Mesenteric fat pad (tissue), 1 donor: ENCODE measurements at places on chromosomes 1 and 21. TPM values are rescaled to one million over a fixed set of nuclear protein-coding genes. Genes with fewer than 3 reads are reported as not detected.

DIPK1A gene
- total RNA-seq, result 25.9 TPM

DNA sequence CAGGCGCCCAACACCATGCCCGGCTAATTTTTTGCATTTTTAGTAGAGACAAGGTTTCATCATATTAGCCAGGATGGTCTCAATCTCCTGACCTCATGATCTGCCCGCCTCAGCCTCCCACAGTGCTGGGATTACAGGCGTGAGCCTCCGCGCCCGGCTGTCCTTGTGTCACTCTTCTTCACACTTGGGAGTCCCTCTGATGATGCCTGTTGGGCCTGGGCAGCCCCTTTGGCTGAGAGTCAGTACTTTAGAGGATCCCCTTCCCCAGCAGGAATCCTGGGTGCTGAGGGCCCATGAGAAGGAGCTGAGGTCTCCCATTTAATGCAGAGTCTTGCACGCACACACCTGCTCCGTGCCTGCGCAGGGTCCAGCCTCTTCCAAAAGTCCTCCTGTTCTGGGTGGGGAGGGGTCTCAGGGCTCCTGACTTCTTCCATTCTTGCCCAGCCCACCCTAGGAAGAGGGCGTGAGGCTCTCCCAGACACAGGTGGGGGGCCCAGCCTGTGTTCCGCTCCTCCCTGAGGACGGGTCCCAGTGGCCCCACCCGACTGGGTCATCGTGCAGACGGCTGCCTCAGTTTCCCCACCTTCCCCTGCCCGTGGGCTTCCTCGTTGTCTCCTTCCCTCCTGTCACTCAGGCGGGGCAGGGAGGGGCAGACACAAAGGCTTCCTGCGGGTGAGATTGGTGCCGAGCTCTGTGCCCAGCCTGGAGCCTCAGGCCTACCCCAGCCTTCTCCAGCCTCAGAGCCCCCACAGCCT is 3.9 kb downstream of the TTLL10 start:
- DNase-seq, result no peak

- no peak for DNase-seq
Observed at GRCh38 chr1:180931529-180931928, 18.8 kb downstream of the KIAA1614 start.

DNA sequence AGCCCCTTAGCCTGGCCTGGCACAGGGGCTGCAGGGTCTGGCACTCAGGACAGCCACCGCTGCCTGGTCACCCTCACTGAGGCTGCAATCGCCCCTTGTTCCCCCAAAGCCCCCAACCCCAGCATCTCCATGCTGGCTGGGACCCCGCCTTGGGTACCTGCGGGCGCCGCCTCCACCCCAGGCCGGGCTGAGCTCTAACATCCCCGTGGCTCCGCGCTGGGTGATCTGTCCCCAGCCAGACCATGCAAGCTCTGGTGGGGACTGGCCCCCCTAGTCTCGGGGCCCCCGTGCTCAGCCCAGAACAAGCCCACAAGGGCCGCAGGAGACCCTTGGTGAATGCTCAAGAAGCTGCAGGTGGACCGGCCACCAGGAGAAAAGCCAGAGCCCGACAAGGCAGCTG is 62.4 kb downstream of the MEGF6 start:
- DNase-seq, result no peak

DNA sequence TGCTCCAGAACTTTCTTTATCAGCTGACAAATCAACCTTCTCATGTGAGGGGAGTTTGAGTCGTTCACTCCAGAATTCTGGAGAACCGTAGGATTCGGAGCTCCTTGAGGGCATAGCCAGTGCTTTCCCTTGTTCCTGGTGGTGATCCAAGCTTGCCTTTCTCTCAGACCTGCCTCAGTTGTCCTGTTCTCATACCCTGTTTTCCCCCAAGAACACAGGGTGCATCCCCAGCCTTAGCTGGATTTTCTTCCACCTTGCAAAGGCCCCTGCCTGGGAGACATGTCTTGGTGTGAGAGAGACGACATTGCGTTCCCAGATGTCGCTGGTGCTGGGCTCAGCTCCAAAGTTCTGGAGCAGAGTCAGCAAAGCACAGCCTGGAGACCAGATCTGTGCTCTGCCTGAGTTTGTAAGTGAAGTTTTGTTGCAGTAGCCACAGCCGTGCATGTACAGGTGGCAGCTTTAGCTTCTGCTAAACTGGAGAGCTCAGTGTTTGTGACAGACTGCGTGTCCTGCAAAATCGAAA is 40.0 kb downstream of the ABCG1 start:
- DNase-seq, result no peak
